SK-N-SH (cell line): ENCODE measurements at places on chromosomes 3 and 15. TPM values are rescaled to one million over a fixed set of nuclear protein-coding genes. Genes with fewer than 3 reads are reported as not detected.

DNA sequence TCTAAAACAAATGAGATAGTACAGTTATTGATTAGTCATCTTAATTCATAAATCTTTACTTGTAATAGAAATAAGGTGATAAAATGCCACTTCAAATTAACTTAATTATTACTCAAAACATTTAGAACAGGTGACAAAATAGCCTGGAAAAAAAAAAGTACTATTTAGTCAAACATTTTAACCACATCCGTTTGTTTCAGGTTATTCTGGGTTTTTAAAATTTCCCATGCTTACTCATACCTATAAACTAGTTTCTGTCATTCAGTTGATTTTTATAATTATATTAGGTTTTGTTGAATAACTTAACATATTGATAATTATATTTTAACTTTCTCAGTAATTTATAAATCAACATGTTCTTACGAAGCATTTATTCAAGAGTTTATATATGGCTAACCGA, 483.0 kb downstream of the ROBO1 start:
- no peaks in the 10 kb centered on the region for H3K4me1 ChIP-seq
- no peak for DNase-seq
- H3K4me3 ChIP-seq: no peak overlapping the region

DNA sequence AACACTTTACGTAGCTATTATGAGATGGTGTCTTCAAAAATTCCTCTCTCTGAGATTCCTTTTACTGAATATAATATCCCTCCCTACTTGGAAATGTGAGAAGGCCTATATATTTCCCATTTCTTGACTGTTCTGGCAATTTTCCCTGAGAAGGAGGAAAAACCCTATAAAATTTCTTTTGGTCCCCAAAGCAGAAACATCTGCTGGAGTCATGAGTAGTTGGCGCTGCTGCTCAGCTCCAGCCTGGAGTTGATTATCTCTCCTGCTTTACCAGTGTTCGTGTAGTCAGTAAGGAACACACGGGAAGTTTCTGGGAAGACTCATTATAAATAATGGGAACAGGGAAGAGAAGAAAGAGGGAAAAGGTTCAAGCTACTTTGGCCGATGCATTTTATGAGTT, 680.1 kb downstream of the EPHA3 start:
- H3K36me3 ChIP-seq: no peaks in the 10 kb centered on the region
- no peaks in the 10 kb centered on the region for H3K4me1 ChIP-seq
- no peak for DNase-seq
- H3K27me3 ChIP-seq: no peaks in the 10 kb centered on the region
- no peak overlapping the region for H3K4me3 ChIP-seq

DNA sequence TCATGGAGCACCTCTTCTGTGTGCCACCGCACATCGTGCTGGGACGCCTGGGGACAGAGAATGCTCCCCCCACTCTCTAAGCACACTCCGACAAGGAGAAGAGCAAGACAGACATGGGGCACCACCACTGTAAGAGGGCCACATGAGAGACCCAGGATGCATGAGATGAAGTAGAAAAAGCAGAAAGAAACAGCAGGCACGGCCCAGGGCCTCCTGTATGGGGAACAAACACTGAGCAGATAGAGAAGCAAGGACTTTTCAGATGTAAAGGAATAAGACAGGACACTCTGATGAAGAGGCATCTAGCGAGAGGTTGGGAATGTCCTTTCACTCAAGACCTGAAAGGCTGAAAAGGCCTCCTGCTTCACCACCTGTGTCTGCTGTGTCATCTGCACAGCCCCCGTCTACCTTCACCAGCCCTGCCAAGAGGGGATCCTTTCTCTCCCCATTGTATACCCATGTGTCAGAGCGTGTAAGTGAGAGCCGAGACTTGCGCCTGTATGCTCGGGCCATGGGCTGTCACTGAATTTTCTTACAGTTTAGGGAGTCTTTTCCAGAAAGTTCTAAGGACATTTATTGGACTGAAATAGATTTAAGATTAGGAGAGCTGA, 125.6 kb downstream of the LRRK1 start:
- H3K27ac ChIP-seq: no peak overlapping the region
- H3K36me3 ChIP-seq: peaks cover 14% of the 10 kb centered on the region; the same call in 1 of the 2 replicates
- H3K27me3 ChIP-seq: no peaks in the 10 kb centered on the region
- no peaks in the 10 kb centered on the region for H3K4me1 ChIP-seq

DNA sequence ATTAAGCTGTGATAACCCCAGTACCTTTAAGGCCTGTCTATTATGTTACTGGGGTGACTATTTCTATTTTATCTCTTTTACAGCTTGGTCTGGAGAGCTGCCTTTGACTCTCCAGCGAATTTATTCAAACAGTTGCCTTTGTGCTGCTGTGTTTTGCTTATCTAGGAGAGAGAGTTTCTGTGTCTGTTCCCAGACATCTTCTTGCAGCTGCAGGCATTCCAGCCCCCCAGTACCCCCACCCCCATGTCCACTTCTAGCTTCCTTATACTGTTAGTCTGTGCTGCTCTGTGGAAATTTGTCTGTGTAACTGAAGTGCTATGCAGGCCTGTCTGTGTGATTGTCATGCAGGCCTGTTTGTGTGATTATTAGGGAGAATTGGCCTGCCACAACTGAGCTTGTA, 713.7 kb upstream of the SEMA6D start:
- no peaks in the 10 kb centered on the region for H3K4me1 ChIP-seq
- H3K27me3 ChIP-seq: no peaks in the 10 kb centered on the region
- no peaks in the 10 kb centered on the region for H3K36me3 ChIP-seq
- H3K27ac ChIP-seq: no peak overlapping the region

DNA sequence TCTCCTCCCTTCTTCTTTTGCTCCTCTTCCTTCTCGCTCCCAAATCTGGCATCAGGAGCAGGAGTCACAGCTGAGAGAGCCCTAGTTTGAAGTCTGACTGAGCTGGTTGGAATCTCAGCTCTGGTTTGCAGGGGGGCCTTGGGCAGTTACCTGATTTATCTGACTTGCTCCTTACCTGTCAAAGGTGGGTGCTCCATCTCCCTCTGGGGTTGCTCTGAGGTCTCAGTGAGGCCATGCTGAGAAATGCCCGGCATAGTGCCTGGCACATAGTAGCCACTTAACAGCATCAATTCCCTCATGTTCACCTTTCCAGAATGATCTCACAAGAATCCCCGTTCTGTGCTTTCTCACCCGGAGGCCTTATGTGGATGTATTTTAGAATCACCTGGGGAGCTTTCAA, 121.2 kb upstream of the CTDSPL start:
- no peak overlapping the region for H3K27ac ChIP-seq
- H3K4me1 ChIP-seq: no peaks in the 10 kb centered on the region
- H3K4me3 ChIP-seq: no peak overlapping the region
- no peaks in the 10 kb centered on the region; the same call in 1 of the 2 replicates for H3K36me3 ChIP-seq
- no peaks in the 10 kb centered on the region; the same call in 1 of the 2 replicates for H3K27me3 ChIP-seq
- no peak for DNase-seq

DNA sequence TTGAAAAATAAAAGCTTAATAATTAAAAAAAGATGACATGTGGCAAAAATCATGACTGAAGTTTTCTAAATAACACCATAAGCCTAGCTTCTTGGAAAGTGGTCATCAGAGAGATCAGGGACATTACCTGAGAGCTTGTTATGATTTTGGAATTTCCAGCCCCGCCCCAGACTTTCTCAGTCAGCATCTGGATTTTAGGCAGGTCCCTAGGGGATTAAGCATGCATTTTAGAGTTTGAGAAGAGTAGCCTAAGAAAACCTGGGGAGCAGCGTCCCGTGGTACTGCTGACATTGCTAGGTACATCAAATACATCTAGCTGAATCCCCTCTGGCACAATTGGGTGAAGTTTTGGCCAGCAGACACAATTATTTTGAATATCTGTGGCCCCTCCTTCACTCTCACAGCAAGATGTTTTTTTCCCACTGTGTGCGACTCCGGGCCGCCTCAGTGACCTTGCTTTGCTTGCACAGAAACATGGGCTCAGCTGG, 58.7 kb upstream of the MEF2A start:
- H3K36me3 ChIP-seq: no peaks in the 10 kb centered on the region
- H3K27me3 ChIP-seq: no peaks in the 10 kb centered on the region
- peak overlapping the region; percentile 81 for H3K27ac ChIP-seq
- no peaks in the 10 kb centered on the region for H3K4me1 ChIP-seq
- no peak overlapping the region for H3K4me3 ChIP-seq

DNA sequence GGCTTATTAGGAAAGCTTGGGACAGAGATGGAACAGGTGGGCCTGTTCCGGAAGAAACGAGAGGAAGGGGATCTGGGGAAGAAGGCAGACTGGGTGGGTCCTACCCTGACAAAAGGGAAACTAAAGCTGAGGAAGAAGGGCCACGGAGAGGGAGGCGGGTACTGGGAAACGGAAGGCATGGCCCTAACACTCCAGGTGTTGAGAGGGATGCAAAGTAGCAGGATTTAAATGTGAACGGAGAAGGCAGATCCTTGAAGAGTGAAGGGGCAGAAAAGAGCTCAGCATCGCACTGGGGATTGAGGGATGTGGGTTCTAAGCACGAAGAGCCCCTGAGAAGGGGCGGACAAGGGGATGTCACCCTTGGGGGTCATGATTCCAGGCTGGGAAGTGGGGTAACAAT, 735 bp downstream of the STIMATE start:
- H3K4me3 ChIP-seq: peak overlapping the region; percentile 83
- peaks cover 30% of the 10 kb centered on the region for H3K4me1 ChIP-seq
- H3K36me3 ChIP-seq: 0 out of 2 replicates have a peak, but pooled peaks cover 3% of the 10 kb centered on the region
- H3K27ac ChIP-seq: no peak overlapping the region

DNA sequence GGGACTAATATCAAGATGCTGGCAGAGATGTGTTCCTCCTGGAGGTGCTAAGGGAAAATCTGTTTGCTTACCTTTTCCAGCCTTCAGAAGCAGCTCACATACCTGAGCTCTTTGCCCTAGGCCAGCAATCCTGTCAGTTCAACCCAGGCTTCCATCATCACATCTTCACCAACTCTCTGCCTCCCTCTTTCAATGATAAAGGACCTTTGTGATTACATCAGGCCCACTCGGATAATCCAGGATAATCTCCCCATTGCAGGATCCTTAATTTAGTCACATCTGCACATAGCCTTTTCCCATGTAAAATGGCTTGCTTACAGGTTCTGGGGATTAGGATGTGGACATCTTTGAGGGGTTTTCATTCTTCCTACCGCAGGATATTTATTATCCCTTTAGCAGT, 58.3 kb downstream of the NSUN3 start:
- no peak for DNase-seq
- no peak overlapping the region for H3K27ac ChIP-seq
- H3K27me3 ChIP-seq: no peaks in the 10 kb centered on the region
- peaks cover 3% of the 10 kb centered on the region; the same call in 1 of the 2 replicates for H3K36me3 ChIP-seq
- H3K4me3 ChIP-seq: no peak overlapping the region

DNA sequence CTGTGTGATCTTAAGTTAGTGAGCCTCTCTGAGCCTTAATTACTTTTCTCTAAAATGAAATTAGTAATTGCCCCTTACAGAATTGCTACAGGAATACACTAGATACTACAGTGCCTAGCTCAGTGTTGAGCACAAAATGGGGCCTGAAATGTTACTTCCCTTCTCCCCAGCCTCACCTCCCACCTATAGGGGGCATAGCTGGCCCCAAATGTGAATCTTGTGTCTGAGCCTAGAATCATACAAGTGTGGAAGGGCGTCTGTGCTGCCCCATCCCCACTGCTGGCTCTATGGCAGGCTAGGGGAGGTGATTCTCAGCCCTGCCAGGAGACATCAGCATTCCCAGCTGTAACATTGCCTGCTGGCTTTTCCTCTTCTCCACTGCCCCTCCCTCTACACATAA, 42.7 kb downstream of the IFT122 start:
- no peak for DNase-seq
- H3K4me3 ChIP-seq: no peak overlapping the region
- peaks cover 31% of the 10 kb centered on the region; the same call in 1 of the 2 replicates for H3K36me3 ChIP-seq
- no peaks in the 10 kb centered on the region for H3K27me3 ChIP-seq

DNA sequence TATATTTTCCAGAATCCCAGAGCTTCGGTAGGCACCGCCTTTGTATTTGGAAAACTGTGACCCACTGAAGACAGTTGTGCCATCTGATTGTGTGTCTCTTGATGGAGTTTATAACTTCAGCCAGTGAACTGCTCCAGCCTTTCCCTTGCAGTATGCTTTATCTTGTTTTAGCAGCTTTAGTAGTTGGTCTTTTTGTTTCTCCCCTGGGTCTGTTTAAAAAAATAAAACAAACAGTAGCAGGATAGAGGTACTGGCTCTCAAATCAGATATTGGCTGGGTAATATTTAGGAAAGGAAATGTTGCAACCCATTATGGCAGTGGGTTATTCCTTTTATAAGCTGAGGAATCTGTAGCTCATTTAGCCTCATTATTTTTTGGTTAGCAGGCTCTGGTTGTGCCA, 151.5 kb upstream of the BFSP2 start:
- H3K36me3 ChIP-seq: no peaks in the 10 kb centered on the region
- H3K27me3 ChIP-seq: no peaks in the 10 kb centered on the region
- peak overlapping the region; percentile 99 for H3K27ac ChIP-seq
- H3K4me1 ChIP-seq: peaks cover 32% of the 10 kb centered on the region

The DGKG gene
- 0.12 and 0.13 TPM in 2 replicates for polyA plus RNA-seq

DNA sequence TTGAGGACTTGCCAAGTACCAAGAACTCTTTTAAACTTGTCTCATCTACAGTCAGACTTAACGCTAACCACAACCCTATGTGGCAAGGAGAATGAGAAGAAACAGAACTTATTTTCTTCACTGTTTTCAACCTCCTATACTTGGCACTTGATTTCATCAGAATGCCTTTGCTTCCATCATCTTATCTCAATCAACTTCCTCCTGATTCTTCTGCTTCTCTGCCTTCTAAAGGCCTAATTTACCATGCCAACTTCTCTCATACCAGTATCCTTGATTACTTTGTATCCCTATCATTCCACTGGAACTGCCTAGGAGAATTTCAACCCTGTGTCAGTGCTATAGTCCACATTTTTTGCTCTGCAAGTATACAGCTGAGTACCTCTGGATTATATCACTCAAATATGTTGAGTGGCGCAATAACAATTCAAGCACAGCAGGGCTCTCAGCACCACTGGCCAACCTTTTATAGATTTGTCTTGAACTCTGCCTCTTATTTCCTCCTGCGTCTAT, 413.6 kb downstream of the ROBO1 start:
- H3K36me3 ChIP-seq: no peaks in the 10 kb centered on the region
- no peak overlapping the region for H3K4me3 ChIP-seq
- no peaks in the 10 kb centered on the region for H3K4me1 ChIP-seq
- H3K27me3 ChIP-seq: no peaks in the 10 kb centered on the region
- DNase-seq: no peak

The PLA2G4E gene
- polyA plus RNA-seq: not detected in 2 replicates

DNA sequence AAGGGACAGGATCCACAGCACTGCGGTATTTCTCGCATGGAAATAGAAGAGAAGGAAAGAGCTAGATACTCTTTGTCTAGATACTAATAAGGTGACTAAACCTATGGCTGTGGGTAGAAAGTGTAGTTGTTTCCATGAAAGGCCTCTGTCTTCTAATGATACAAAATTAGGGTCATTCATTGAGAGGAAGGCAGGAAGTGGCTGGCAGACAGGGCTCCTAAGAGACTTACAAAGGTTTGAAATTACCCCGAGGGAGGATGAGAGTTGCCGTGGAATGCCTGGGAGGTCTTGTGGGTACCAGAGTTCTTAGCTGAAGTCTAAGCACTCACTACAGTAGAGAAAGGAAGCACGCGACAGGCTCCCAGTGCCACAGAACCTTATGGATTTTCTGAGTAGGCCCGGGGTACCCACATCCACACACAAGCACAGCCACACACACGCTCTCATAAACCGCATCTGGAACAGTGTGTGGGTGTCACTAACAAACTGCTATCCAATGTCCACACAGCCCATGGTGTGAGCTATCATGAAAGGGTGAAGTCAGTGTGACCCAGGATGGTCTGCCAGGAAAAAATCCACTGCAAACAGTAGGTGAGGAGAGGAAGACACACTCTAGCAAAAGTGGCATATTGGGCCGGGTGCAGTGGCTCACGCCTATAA, 221.4 kb downstream of the FAM43A start:
- peaks cover 14% of the 10 kb centered on the region; the same call in 1 of the 2 replicates for H3K4me1 ChIP-seq
- H3K27ac ChIP-seq: no peak overlapping the region
- H3K4me3 ChIP-seq: no peak overlapping the region
